ENCODE measurements at places on chromosomes 3 and 15.

GRCh38 chr3:56980243-56980642 is 80.2 kb upstream of the SPATA12 start:
- DNase-seq, result no peak

- no peak for DNase-seq
These were observed 52.5 kb downstream of the SH3BP5 start for GRCh38 chr3:15279671-15280402.

DNA sequence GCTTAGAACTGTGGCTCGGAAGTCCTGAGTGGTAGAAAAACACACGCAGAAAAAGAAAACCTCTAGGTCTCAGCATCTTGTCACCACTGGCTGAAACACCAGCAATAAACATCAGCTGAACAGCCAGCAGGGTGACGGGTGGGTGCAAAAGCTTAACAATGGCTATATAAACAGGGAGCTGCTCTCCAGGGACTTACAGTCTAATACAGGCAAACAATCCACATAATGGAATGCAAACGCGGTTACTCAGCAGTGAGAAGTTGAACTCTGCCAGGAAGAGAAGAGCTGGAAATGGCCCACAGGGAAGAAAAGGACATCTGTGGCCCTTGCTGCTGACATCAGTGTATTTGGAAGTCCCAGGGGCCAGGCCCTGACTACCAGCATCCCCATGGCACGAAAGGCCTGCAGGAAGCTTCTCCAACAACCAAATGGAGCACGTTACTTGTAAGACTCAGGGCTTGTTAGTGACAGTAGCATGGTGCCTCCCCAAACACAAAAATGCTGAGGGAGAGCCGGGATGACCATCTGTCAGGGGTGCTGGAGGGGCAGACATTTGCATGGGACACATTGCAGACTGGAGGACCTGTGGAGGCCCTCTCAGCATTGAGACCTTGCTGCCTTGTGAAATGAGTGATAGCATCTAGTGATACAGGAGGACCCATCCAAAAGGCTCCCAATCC is 3.0 kb downstream of the HEG1 start:
- DNase-seq, result no peak

DNA sequence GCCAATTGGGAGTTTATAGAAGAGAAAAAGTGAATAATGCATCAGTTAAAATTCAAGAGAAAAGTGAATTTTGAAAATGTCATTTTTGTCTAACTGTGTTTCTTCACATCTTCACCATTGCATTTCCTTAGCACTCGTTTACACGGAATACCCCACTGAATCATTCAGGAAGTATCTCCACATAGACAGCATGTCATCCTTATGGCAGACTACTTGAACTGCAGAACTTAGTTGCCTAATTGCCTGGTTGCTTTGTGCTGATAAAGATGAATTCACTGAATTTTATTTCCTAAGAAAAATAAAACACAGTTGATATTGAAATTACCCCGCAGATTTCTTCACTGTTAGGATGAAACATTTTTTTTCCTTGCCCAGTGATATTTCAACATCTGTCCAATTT is 627.1 kb downstream of the ROBO1 start:
- DNase-seq, result no peak

- DNase-seq, result no peak
These were observed 86.9 kb downstream of the DCLK3 start for GRCh38 chr3:36677331-36678007.

GRCh38 chr3:81581966-81582599 is 179.4 kb downstream of the GBE1 start:
- DNase-seq, result no peak

DNA sequence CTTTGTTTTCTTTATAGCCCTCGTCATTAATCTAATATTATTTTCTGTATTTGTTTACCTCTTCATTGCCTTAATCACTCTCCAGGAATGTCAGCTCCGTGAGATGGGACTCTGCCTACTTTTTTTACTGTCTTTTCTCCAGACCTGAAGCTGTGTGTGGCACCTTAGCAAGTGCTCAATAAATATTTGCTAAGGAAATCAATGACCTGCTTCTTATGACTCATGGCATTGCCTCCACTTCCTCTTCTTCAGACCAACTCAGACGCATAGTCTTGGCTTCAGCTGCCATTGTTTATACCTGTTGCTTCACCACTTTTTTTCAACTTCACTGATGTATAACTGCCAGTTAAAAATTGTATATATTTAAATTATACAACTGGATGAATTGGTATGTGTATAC is 218.5 kb upstream of the CMC1 start:
- no peak for DNase-seq

DNA sequence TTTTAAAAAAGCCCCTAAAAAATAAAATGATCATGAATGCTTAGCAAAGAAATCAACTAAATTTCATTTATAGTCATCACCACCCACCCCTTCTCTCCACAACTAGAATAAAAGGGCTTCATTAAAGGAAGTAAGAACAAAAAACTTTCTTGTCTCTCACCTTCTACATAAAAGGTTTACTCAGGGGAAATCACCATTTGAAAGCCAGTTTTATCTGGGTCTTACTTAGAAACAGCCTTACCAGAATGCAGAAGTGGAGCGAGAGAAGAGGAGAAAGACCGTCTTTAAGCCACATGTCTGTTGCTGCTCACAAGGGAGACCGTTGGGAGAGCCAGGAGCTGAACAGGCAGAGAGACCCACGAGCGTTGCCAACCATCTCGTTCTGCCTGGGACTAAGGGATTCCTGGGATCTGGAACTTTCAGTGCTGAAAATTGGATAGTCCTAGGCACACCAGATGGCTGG is 350.1 kb upstream of the PROK2 start:
- DNase-seq, result no peak

GRCh38 chr3:52432691-52433141 is 12.2 kb downstream of the SEMA3G start:
- DNase-seq, result no peak

- DNase-seq, result no peak
These were observed 44.2 kb upstream of the WNT5A start for GRCh38 chr3:55531321-55531720.

Measured in NCI-H748 treated with DMSO at 0.1 percent for 48 hours (cell line).